ENCODE measurements at places on chromosomes 1 and 21. TPM values are rescaled to one million over a fixed set of nuclear protein-coding genes. Genes with fewer than 3 reads are reported as not detected.

Gene C4BPA
- 0.71 TPM for total RNA-seq

Gene TPTE
- total RNA-seq: not detected

Gene PPIAL4G
- total RNA-seq: not detected

Gene RNU1-4
- total RNA-seq: under 0.01 TPM

Gene KHDC4
- total RNA-seq: 50.6 TPM

Gene C1orf94
- not detected for total RNA-seq

Gene PCSK9
- total RNA-seq: 0.27 TPM

Gene SDC3
- 51.6 TPM for total RNA-seq

Gene AMPD1
- total RNA-seq: not detected

Gene KCNAB2
- 14.0 TPM for total RNA-seq

Gene ACTL8
- total RNA-seq: not detected

Gene AJAP1
- 0.49 TPM for total RNA-seq

Gene ST6GALNAC3
- total RNA-seq: 9.5 TPM

Gene TLR5
- total RNA-seq: 5.4 TPM

Gene HAO2
- total RNA-seq: not detected

Gene FAM78B
- 0.81 TPM for total RNA-seq

Gene RAB42
- total RNA-seq: 1.6 TPM

Gene GFI1
- 2.4 TPM for total RNA-seq

Gene SGIP1
- 47.4 TPM for total RNA-seq

Gene FMO4
- total RNA-seq: 13.8 TPM

Gene C1QB
- 884 TPM for total RNA-seq

Gene HHAT
- 4.5 TPM for total RNA-seq

Gene BARHL2
- total RNA-seq: not detected

Gene CYP4A11
- not detected for total RNA-seq

Gene CENPF
- total RNA-seq: 1.8 TPM
